Activated CD4-positive, alpha-beta T cell treated with anti-CD3 and anti-CD28 coated beads, Interleukin-2, amount 50 U/mL, for 1 hour (primary cell): ENCODE measurements at places on chromosomes 1 and 21.
A peak's percentile ranks its signal among the peaks of the same experiment; 100 is the strongest.

- no peak for DNase-seq
Measured at GRCh38 chr1:205071028-205071409, 13.2 kb downstream of the TMEM81 start.

DNA sequence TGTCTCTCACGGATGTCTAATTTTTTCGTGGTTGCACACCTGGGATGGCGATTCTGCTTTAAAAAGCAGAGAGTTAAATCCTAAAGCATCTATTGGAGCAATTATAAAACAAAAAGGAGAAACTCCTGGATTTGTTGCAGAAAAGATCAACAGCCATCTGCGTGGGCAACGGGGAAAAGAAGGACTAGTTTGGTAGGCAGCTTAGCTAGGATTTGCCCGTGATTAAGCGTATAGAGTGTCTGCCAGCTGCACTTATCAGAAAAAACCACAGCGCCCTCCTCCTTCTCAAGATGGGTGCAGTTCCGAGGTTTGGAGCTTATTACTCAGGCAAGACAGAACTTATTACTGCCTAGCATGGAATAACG is 526 bp upstream of the SLC25A24 start:
- DNase-seq = peak; percentile 38

DNA sequence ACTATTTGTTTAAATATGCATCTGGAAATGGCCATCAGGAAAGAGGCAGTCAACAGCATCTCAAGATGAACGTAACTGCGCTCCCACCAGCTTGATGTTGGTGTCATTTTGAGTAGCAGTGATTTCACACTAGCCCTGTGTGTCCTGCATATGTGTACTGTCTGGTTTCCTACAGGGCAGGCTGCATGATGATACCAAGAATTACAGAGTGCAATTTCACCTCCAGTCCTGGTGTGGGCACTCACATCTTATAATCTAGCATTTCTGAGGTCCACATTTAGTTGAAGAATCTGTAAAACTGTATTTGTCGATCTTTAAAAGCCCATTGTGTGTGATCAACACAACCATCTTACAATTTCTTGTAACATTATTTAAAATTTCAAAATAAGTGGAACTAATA is 336.4 kb downstream of the PAPPA2 start:
- no peak for DNase-seq

- DNase-seq = no peak
Measured at GRCh38 chr1:19815801-19816736, 986 bp upstream of the RNF186 start.

- DNase-seq = no peak
Measured at GRCh38 chr1:33335020-33335419, 14.1 kb upstream of the A3GALT2 start.

DNA sequence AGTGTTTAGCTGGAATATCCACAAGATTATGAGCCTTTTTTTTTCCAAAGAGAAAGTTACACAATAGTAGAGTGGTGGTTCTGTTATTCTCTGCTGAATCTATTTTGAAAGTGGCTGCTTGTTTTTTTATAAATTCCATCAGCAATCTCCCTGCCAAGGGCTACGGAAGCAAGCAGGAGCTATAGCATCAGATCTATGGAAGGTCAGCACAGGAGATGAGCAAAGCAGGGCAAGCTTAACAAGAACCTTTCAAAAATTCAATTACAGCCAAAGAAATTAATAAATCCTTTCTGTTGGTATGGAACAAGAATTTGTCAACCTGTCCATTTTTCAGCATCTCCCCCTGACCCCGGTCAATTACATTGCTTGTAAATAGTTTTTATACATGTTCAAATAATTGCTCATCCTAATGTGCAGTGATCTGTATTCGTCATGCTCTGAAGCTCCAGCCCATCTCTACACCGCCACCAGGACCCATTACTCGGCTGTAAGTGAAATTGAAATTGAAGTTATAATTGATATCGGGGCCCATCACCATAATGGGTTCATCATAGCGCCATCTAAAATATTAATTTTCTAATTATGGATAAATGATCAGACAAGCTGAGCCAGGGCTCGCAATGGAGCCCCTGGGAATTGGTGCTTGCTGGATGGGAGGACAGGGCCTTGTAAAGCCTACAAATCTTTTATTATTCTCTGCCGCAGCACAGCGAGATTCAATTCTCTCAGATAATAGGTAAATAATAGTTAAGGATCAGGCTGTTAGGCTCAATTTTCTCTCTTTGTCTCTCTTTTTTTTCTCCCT is 215.1 kb downstream of the ATG4C start:
- DNase-seq = no peak

DNA sequence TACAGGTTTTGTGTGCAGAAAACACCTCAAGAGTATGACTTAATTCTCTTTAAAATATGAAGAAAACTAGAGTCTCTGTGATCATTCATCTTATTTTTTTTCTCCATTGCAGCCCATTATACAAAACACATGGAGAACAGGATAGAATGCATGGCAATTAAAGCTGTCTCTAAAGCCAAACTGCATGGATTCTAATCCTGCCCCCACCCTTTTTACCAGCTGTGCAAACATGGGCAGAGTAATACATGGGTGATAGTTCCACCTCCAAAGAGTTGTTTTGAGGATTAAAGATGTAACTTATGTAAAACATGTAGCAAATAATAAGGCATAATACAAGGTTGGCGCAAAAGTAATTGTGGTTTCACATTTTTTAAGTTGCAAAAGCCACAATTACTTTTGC is 114.4 kb downstream of the CLEC20A start:
- no peak for DNase-seq

GRCh38 chr1:208628022-208628914 is 384.1 kb upstream of the PLXNA2 start:
- no peak for DNase-seq

- DNase-seq = no peak
Measured at GRCh38 chr1:29230204-29230552, 556 bp downstream of the MECR start.

DNA sequence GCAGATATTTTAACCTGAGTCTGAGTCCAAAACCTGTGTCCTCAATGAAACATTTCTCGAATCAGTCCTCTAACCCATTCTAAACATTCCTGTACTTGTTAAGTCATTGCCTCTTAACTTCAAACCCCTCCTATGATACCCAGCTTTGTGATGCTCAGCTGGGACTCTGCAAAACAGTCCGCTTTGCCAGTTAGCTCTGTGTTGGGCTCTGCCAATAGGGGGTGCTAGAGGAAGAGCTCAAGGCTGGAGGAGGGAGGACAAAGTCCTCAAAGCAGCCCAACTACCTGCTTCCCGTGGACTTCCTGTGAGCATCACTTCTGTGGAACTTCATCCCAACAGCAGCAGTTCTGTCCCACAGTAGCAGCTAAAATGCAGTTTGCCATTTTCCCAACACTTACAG is 38.1 kb upstream of the SYT14 start:
- no peak for DNase-seq

- DNase-seq = no peak
Measured at GRCh38 chr1:198775606-198776005, 136.8 kb downstream of the PTPRC start.

DNA sequence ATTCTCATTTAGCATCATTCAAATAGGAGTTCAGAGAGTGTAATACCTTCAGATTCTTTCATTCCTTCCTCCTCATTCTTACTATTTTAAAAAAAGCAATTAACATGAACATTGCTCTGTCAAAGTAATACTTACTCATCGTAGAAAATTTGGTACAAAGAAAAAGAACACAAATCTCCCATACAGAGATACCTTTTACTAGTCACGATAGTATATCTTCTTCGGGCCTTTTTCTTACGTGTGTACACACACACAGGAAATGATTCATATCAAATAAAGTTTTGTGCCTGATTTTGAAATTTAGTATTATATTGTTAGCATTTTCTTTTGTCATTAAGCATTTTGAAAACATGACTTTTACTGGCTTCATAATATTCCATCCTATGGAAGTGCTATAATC is 52.9 kb downstream of the NCF2 start:
- DNase-seq = no peak

DNA sequence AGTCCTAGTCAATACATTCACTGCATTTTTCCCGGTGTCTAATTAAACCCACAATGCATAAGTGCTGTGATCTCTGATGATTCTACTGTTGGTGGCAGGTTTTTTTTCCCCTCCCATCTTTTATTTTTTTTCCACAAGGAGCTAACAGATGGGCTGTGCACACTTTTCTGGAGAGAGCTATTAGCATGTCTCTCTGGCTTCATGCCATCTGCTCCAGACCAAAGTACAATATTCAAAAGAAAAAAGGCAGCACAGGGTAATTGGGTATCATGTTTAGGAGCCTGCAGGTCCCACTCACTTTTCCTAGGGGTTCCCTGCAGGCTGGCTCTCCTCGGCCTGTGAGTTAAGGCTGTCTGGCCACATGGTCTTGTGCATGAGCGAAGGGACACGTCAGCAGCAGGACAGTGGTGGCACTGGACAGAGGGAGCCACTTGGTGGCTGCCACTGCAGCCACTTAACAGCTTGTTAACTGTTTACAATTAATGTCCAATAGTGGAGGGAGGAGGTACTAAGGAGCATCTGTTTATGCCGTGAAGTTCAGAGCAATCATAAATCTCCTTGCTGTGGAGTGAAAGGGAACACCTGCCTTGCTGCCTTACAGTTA is 53.5 kb upstream of the C8B start:
- DNase-seq = no peak

- no peak for DNase-seq
Measured at GRCh38 chr1:100700586-100700985, 19.0 kb upstream of the VCAM1 start.

GRCh38 chr1:167207940-167208623 is 12.6 kb upstream of the POU2F1 start:
- no peak for DNase-seq

DNA sequence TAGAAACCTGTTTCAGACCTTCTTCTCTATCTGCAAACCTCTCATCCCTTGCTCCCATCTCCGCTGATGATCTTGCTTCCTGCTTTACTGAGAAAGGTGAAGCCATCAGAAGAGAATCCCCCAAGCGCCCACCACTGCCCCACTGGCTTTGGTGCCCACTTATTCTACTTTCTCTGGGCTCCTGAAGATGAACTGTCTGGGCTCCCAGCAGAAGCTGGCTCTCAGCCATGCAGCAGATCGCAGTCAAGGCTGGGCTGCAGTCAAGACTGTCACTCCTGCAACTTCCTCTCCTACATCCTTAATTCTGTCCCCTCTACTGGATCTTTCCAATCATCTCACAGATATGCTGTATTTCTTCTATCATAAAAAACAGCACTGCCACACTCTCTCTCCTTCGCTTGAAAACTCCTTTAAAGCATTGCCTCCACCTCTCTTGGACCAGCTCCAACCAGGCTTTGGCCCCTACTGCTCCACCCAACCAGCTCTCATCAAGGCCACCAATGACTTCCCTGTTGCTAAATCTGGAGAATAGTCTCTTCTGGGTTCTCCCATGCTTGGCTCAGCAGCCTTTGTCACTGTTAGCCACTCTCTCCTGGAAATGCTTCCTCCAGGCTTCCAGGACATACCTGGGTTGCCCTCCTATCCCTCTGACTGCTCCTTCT is 25.8 kb downstream of the TRIM62 start:
- no peak for DNase-seq

- peak; percentile 38 for DNase-seq
Measured at GRCh38 chr1:28329395-28330153, 734 bp downstream of the MED18 start.

DNA sequence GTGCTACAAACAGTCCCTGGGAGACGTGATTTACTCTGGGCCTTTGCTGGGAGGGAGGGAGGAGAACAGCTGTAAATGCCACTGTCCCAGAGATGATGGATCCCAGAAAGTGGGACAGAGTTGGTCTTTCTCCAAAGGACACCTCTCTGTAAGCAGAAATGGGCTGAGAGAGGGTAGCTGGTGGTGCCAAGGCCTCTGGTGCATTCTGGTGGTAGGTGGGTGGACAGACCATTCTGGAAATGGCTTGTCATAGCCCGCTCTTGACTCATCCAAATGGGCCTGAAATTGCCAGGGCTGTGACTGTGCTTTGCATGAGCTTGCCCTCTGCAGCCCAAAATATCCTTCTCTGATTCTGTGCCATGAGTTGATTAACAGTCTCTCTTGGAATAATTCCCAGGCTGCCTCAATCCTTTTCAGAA is 36.1 kb downstream of the CCDC185 start:
- DNase-seq = no peak

DNA sequence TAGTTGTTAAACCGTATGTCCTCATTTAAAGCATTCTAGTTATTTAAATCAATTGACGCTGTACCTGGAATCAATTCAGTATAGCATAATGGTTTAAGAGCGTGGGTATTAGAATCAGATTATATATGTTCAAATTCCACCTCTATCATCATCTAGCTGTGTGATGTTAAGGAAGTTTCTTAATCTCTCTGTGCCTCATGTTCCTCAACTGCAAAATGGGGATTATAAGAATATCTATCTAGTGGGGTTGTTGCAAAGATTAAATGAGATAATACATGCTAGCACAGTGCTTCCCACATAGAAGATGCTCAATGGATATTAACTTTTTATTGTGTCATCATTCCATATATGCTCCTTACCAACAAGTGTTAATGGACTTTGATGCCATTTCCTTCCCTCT is 16.0 kb downstream of the MIXL1 start:
- DNase-seq = no peak

- no peak for DNase-seq
Measured at GRCh38 chr1:160653620-160654016, 6.8 kb upstream of the SLAMF1 start.

GRCh38 chr1:184387476-184388318 is 868 bp downstream of the C1orf21 start:
- peak; percentile 6 for DNase-seq

DNA sequence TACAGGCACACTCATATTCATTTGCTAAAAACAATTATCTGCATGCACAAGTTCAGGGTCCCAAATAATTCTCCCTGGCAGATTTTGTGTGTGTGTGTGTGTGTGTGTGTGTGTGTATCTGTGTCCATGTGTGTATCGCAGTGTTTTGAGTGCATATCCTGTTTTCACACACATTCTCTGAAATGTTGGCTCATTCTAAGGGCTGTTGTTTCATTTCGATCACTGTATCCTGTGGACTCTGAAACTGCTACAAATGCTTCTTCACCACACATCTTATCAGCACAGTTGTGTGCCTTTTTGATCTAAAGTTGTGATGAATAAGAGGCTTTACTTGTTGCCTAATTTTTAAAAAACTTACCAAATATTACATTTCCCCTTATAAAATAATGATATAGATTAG is 34.6 kb downstream of the NR5A2 start:
- no peak for DNase-seq
